Colonic mucosa (tissue), 4 donors: ENCODE measurements at places on chromosomes 16 and 17.

GRCh38 chr16:11955713-11956123 is 9.3 kb upstream of the TNFRSF17 start:
- no peak for DNase-seq

DNA sequence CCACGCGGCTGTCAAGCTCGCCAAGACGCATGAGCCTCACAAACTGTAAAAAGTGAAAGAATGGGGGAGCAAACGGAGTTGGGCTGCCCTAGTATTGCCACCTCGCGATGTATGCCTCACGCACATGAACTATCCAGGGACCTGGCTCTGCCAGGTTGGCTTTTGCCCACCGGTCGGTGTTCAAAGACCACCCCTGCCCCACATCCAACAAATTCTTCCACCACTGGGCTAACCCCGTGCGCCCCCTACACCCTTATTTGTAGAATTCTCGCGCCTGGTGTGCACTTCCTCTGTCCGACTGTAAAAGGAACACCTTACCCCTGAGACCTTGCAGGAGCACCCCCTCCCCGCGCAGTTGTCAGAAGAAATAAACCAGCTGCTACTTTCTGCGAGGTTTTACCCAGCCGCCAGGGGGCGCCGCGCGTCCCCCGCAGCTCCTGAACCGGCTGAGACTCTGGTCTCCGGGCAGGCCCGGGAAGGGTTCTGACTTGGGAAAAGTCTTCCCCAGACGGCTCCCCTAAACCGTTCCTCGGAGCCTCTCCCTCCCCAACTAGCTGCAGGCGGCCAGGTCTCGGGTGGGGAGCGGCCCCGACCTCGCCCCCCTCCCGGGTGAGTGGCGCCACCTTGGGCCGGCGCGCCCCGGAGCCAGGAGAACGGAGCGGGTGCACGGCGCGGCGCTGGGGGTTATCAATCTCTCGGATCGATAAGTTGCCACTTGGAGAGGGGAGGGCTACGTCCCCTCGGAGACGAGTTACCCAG is 1.7 kb upstream of the ZNF423 start:
- peak; percentile 80 for DNase-seq

DNA sequence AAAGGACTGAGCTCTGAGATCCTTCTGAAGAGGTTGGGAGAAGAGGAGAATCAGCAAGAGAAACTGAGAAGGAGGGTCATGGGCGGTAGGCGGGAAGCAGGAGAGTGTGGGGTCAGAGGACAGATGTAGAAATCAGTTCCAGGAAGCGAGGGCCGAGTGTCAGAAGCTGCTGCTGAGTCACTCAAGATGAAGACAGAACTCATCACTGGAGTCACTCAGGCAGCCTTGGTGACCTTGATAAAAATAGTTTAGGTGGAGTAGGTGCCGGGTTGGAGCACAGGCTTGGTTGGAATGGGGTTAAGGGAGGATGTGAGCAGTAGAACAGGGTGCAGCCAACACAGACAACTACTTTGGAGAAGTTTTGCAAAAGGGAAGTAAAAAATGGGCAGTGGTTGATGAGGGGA is 6.1 kb upstream of the ITGAM start:
- no peak for DNase-seq

DNA sequence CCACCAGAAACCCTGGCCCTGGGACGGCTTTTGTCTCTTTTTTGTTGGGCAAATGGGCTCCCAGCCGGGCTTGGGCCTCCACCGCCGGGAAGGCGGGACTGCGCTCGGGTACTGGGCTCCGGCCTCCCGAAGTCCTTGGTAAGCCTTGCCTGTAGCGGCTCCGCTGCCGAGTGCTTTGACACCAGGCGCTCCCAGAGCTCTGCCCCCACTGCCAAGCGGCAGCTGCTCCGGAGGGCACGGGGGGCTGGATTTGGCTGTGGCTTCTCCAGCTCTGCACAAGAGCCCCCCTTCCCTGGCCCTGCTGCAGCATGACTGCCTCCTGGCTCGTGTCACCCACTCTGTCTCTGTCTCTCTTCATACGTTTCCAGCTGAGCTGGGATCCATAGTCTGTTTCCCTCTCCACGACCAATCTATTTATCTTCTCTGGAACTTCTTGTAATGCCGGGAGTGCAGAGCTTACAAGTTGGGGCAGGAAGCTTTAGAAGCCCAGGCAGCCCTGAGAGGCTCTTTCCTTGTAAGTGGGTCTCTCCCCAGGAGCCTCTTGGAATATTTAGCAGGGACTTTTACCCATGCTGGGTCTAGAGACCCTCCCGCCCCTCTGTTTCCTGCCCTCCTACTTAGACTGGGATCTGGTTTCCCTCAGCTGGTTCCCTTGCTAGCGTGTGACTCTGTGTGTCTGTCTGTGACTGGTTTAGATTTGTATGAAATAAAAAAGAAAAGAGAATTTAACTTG is 246.9 kb upstream of the GSE1 start:
- no peak for DNase-seq

- DNase-seq = no peak
These were observed 723.6 kb downstream of the WWOX start for GRCh38 chr16:78823027-78823426.

- no peak for DNase-seq
These were observed 24.4 kb downstream of the GLP2R start for GRCh38 chr17:9850151-9850550.

GRCh38 chr16:20931066-20931600 is 30.6 kb downstream of the LYRM1 start:
- no peak for DNase-seq

- DNase-seq = peak; percentile 63
These were observed 18.2 kb upstream of the CMTM4 start for GRCh38 chr16:66714654-66715307.

GRCh38 chr16:15829460-15829859 is 27.4 kb downstream of the MYH11 start:
- peak; percentile 34 for DNase-seq

DNA sequence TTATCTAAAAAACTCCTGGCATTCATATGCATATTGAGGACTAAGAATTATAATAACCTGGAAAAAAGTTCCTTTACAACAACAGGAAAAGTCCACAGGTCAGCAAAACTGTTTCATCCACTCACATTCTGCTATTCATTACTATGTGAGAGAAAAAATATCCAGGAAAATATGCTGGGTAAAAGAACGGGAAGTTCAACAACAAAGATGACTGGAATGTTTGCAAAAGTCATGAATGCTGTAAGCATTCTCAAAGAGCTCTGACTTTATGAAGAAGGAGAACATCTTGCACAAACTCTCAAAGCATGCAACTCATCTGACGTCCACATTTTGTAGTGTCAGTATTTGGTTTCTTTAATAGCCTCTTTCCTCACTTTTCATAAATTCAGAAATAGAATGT is 56.9 kb upstream of the ALDH3A1 start:
- no peak for DNase-seq

GRCh38 chr17:51650772-51651171 is 390.4 kb downstream of the UTP18 start:
- no peak for DNase-seq

DNA sequence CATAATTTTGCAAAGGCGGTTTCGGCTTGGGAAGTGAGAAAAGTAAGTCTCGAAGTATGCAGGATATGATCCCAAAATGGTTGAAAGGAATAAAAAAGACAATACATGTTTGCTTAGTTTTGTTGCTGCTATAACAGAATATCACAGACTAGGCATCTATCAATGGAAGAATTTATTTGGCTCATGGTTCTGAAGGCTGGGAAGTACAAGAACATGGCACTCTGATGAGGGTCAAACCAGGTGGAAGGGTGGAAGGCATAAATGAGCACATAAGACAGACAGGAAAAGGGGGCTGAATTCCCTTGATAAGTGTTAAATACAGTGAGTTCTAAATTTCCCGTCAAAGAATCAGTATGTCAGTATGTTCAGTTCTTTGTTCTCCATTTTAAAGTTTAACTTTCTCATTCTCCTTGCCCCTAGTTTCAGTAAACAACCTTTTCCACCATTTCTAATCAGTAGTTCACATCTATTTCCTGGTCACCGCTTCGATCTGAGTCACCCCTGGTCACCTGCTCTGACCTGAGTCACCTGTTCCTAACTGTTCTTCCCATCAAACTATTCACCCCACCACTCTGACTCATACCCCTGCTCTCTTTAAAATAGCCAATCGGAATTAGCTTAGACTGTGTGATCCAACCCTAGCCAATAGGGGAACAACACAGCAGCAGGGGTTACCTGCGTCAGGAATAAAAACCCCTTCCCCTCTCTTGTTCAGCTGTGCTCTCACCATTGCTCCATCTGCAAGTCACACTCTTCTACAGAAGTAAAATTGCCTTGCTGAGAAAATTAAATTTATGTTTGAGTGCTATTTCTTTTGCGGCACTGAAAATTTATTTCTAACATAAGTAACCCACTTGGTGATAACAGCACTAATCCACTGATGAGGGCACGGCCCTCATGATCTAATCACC is 240.8 kb downstream of the STX8 start:
- no peak for DNase-seq

GRCh38 chr16:9392956-9393355 is 301.5 kb downstream of the HAPSTR1 start:
- DNase-seq = no peak

GRCh38 chr16:86355951-86356350 is 154.4 kb upstream of the FOXF1 start:
- DNase-seq = no peak

- no peak for DNase-seq
These were observed 276.3 kb downstream of the UTP18 start for GRCh38 chr17:51536627-51537026.

DNA sequence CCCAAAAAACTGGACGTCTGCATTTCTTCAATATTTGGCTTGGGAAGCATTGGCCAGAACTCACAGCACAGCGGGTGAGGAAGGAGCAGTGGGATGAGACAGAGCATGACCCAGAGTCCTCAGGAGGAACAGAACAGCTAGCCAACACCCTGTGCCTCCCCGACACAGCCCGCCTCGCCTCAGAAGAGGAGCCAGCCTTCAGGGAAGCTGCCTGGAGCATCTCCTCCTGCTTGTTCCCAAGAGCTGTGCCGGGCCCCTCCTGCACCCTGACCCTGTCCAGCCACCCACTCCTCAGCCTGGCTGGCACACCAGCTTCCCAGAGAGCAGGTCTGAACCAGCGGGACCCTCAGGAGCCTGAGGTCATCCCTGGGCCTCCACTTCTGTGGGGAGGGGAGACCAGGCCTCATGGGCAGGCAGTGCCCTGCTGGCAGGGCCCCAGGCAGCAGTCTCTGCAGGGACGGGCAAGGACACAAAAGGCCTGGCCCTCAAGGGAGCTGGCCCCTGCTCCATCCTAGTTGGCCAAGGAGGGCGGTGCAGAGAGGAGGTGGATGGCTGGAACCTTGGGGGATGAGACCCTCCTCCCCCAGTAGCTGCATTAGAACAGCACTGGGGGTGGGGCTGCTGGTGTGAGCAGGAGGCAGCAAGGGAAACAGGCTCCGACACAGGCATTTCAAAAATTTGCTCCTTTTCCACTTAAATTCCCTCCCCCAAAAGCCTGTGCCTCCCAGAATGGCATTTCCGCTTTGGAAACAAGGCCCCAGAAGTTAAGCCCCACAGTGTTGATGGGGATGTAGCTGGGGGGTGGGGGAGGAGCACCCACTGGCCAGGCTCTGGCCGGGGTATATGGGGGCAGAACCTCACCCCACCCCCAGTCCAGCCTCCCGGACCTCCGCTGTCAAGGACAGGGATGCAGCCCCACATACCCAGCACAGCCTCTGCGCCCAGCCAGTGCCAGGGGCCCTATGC is 1.8 kb upstream of the BCAR1 start:
- no peak for DNase-seq

GRCh38 chr16:15616475-15617165 is 26.3 kb downstream of the MARF1 start:
- DNase-seq = no peak

DNA sequence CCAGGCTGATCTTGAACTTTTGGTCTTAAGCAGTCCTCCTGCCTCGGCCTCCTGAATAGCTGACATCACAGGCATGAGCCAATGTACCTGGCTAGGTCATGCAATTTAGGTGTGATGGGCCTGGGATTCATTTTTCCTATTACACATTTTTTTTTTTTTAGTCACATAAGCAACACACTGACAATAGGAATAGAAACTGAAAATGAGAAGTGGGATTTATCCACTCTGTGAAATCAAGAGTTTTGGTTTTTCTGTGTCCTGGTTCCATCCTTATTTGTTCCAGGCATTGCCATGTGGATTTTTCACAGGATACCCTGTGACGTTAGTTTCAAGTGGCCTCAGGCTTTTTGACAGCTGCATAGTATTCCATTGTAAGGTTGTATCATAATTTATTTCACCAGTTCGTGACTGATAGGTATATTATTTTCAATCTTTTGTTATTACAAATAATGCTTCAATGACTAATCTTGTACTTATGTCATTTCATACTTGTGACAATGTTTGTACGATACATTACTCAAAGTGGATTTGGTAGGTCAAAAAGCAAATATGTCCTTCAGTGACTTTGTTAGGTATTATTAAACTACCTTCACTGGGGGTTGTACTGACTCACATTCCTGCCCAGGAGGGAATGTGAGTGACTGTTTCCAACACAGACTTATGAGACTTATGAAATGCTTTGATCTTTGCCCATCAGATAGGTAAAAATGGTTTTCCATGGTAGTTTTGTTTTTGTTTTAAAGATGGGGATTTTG is 10.6 kb downstream of the ADCY7 start:
- no peak for DNase-seq

- DNase-seq = no peak
These were observed 4.8 kb downstream of the CBLN1 start for GRCh38 chr16:49276646-49277385.

DNA sequence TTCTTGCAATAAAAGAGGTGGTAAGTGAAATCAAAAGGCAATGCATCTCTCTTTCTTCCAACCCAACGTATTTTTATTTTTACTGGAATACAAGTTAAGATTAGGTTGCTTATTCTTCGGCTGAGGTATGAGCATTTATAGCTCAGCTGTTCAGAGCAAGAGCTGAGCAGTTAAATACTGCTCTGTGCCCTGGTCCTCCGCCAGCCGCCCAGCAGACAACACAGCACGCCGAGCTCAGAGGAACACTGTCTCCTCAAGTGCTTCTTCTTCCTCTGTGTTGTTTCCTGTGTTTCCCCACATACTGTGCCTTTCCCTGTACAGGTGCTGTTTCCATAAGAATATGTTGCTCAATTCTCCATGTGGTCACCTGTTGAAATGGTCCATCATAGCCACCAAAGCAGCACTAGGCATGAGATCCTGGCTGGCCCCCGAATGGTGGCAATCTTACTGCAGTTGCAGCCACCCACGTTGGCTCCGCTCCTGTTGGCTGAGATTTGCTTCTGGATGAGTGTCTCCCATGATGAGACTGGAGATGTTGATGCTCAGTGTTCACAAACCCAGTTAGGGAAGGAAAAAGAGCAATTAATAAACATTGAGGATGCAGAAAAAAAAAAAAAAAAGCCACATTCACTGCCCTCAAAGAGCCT is 515.3 kb downstream of the GRIN2A start:
- peak; percentile 34 for DNase-seq

GRCh38 chr17:80426671-80427326 is 11.8 kb downstream of the ENDOV start:
- DNase-seq = peak; percentile 66

DNA sequence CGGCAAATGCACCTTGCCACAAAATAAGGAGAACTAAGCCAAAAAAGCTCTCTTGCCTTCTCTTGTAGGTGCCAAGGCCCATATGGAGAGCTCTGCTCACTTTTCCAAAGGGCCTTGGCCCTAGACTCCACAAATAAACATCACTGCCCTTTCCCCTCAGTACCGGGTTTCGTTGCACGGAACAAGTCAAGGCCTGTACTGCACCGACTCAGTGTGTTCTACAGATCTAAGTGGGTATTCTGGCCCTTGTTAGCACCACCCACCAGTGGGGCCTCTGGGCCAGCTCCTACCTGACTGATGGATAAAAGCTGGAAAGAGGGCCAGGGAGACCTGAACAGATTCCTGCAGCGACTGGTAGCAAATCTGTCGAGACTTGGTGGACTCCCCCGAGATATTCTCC is 43.7 kb upstream of the GSG1L start:
- no peak for DNase-seq

GRCh38 chr17:39402890-39403605 is 1.6 kb upstream of the FBXL20 start:
- DNase-seq = no peak

- no peak for DNase-seq
These were observed 6.1 kb upstream of the ARHGAP23 start for GRCh38 chr17:38421871-38422827.
